ENCODE measurements at places on chromosomes 4 and X. TPM values are rescaled to one million over a fixed set of nuclear protein-coding genes. Genes with fewer than 3 reads are reported as not detected.

DNA sequence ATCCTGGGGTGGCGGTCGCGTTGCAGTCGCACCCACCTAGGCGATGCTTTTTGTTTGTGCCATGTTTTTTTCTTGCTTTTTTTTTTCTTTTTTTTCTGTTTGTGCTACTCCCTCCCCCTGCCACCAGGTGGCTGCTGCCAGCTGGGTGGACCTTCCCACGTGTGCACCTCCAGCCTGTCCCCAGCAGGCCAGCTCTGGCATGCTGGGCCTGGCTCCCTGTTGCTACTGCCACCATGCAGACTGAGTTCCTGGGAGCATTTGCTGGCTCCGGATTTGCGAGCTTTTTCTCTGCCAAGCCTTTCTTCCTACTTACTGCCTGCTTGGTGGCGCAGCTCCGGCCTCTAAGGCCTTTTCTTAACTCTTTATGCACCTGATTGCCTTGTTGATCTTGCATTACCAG, 161.2 kb upstream of the WDFY3 start:
- no peak overlapping the region for H3K4me3 ChIP-seq
- H3K27ac ChIP-seq: no peak overlapping the region
- no peaks in the 10 kb centered on the region for H3K27me3 ChIP-seq
- H3K36me3 ChIP-seq: no peaks in the 10 kb centered on the region
- H3K4me1 ChIP-seq: no peaks in the 10 kb centered on the region

GRCh38 chr4:165793236-165793635, 79.8 kb upstream of the TLL1 start:
- H3K4me3 ChIP-seq: no peak overlapping the region
- DNase-seq: no peak
- H3K27me3 ChIP-seq: no peaks in the 10 kb centered on the region
- peaks cover 12% of the 10 kb centered on the region for H3K4me1 ChIP-seq

DNA sequence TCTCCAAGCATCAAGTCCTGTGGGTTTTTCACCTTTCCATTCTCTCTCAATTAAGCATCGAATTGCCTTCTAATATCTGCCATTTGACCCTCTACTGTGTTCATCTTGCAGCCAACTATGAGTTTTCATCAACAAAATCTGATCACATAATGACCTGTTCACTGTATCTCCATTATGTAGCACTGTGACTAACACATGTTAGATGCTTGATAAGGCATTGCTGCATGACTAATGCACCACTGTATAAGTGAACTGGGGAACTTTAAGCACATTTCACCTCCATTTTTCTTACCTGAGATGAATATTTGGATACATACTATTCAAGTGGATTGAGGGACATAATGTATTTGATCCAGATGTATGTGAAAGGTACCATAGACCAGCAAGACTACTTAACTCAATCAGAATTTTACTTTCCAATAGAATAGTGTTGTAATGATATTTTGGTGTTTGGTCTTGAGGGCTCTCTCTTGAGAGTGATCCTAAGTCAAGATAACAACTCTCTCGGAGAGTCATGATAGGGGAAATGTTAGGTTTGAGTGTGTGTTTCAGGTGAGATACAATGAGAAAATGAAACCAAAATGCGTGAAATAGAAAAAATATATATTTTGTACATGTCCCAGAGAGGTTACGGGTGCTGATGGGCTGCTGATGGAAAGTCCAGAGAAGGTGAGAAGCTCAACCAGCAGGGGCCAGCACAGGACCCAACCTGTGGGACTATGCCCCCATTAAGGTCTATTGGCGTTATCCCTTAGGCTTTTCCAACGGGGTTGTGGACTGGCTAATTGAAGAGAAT, 60.2 kb upstream of the HS3ST1 start:
- no peaks in the 10 kb centered on the region for H3K36me3 ChIP-seq
- no peaks in the 10 kb centered on the region for H3K27me3 ChIP-seq
- no peak for DNase-seq
- no peak overlapping the region for H3K4me3 ChIP-seq

Gene RNF175
- total RNA-seq: not detected

Gene USP17L28
- total RNA-seq: not detected

- H3K4me3 ChIP-seq: peak overlapping the region; percentile 41
- DNase-seq: peak; percentile 76
- H3K36me3 ChIP-seq: no peaks in the 10 kb centered on the region
- peaks cover 46% of the 10 kb centered on the region for H3K4me1 ChIP-seq
These were observed 219.7 kb downstream of the DCLK2 start for GRCh38 chr4:150297861-150298474.

- no peak overlapping the region for H3K27ac ChIP-seq
- no peaks in the 10 kb centered on the region for H3K36me3 ChIP-seq
- H3K4me3 ChIP-seq: no peak overlapping the region
- H3K4me1 ChIP-seq: peaks cover 12% of the 10 kb centered on the region
- DNase-seq: no peak
These were observed 226.6 kb upstream of the PITX2 start for GRCh38 chr4:110849461-110849860.

- peaks cover 12% of the 10 kb centered on the region for H3K4me1 ChIP-seq
- peak; percentile 55 for DNase-seq
- H3K27ac ChIP-seq: no peak overlapping the region
- H3K27me3 ChIP-seq: no peaks in the 10 kb centered on the region
- no peaks in the 10 kb centered on the region for H3K36me3 ChIP-seq
These were observed 49.5 kb downstream of the PSAPL1 start for GRCh38 chr4:7384929-7385890.

DNA sequence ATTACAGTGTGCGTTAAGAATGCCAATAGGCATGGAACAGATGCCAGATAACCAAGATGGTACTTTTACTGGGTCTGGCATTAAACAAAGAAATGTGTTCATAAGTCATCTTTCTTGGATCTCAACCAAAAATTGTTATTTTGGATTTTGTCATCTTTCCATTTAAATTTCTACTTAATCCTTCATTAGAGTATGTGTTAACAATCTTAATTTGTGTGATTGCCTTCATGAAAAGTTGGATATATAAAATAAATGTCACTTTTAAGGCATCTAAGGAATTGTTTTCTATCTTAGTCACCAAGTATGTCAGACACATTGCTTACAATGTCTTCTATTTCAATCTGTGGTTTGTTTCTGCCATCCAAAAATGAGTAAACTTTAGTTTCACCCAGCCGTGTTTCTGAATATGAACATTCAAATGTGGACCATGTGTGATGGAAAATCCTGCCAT, 87.5 kb downstream of the PALLD start:
- DNase-seq: no peak
- H3K4me3 ChIP-seq: no peak overlapping the region
- H3K4me1 ChIP-seq: peaks cover 41% of the 10 kb centered on the region
- no peaks in the 10 kb centered on the region for H3K27me3 ChIP-seq

Gene FATE1
- total RNA-seq: not detected

DNA sequence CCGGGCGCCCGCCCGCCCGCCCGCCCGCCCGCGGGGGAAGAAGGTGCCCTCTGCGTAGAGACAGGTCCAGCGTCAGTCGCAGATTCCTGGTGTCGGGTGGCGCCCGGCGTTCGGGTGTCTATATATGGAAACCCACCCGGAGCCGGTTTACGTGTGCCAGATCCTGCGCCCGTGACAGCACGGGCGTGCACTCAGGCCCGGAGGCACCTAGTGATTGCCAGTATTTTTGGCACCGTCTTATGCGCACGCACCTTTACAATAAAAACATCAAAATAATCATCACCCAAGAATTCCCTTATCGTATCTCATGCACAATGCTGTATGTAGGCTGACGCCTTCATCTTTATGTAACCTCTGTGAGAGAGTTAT, 519 bp downstream of the SLC25A4 start:
- peak; percentile 96 for DNase-seq
- peak overlapping the region; percentile 81 for H3K4me3 ChIP-seq

Gene CFAP99
- total RNA-seq: not detected

GRCh38 chr4:7116705-7117104, 48.8 kb upstream of the GRPEL1 start:
- H3K36me3 ChIP-seq: no peaks in the 10 kb centered on the region
- no peak for DNase-seq
- H3K4me3 ChIP-seq: no peak overlapping the region
- no peaks in the 10 kb centered on the region for H3K4me1 ChIP-seq

Gene C4orf50
- 0.68 TPM for total RNA-seq

Gene TMEM35A
- 62.1 TPM for total RNA-seq

GRCh38 chr4:120052856-120053255, 13.8 kb downstream of the MAD2L1 start:
- DNase-seq: peak; percentile 73
- no peak overlapping the region for H3K4me3 ChIP-seq
- H3K27ac ChIP-seq: no peak overlapping the region

GRCh38 chr4:69823481-69824186, 36.3 kb downstream of the SULT1E1 start:
- no peak overlapping the region for H3K4me3 ChIP-seq
- no peak overlapping the region for H3K27ac ChIP-seq
- H3K4me1 ChIP-seq: no peaks in the 10 kb centered on the region
- H3K36me3 ChIP-seq: no peaks in the 10 kb centered on the region
- H3K27me3 ChIP-seq: no peaks in the 10 kb centered on the region
- DNase-seq: no peak

- no peak for DNase-seq
- H3K4me1 ChIP-seq: no peaks in the 10 kb centered on the region
- H3K36me3 ChIP-seq: no peaks in the 10 kb centered on the region
- no peaks in the 10 kb centered on the region for H3K27me3 ChIP-seq
- no peak overlapping the region for H3K27ac ChIP-seq
These were observed 66.4 kb downstream of the TMEM154 start for GRCh38 chr4:152613351-152613750.
